ENCODE measurements at places on chromosomes 3 and 15.

GRCh38 chr3:171181907-171182690 lies 155.6 kb upstream of the SLC2A2 start:
- no peak for DNase-seq

DNA sequence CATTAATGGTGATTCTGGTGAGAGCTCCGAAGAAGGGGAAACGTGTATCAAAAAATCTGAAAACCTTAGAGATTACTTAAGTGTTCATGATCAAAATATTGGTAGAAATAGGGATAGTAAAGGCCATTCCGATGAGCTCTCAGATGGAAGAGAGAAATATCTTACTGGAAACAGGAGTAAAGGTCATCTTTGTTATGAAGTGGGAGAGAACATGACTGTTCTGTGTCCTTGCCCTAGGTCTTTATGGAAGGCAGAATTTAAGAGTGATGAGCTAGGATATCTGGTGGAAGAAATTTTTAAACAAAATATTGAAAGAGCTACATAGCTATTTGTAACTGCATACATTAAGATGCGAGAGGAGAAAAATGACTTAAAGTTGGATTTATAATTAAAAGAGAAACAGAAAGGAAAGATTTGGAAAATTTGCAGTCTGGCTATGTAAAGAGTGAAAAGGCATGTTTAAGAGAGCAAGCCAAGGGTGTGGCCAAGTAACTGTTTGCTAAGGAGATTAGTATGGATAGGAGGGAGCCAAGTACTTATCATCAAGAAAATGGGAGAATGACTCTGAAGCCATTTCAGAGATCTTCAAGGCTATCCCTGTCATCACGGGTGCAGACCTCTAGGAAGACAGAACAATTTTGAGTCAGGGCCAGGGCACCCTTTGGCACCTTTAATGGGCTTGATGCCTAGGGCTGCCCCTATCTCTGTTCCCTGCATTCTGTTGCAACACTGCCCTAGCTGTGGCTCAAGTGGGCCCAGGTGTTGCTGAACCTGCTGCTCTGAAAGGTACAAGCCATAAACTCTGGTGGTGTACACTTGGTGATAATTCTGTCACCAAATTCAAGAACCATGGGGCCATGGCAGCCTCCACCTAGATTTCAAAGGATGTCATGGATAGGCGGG lies 27.3 kb downstream of the SLMAP start:
- no peak for DNase-seq

- DNase-seq = no peak
Observed at GRCh38 chr15:101028321-101028720, 109.2 kb downstream of the LRRK1 start.

- no peak for DNase-seq
Observed at GRCh38 chr15:51647128-51647562, 24.6 kb upstream of the DMXL2 start.

DNA sequence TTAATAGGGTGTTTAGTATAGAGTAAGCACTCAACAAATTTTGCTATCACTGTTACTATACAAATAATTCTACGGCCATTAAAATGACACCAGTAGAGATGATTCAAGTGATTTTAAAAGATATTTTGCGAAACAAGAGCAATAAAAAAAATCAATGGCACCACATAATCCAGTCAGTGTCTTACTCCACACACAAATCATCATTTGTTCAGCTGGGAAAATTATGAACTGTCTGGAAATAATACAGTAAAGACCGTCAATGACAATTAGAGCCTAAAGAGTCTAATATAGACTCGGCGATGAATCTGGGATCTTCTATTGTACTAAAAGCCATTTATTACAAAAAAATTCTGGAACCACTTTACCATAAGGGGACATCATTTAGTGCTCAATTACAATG lies 270.5 kb downstream of the ARRDC4 start:
- no peak for DNase-seq

DNA sequence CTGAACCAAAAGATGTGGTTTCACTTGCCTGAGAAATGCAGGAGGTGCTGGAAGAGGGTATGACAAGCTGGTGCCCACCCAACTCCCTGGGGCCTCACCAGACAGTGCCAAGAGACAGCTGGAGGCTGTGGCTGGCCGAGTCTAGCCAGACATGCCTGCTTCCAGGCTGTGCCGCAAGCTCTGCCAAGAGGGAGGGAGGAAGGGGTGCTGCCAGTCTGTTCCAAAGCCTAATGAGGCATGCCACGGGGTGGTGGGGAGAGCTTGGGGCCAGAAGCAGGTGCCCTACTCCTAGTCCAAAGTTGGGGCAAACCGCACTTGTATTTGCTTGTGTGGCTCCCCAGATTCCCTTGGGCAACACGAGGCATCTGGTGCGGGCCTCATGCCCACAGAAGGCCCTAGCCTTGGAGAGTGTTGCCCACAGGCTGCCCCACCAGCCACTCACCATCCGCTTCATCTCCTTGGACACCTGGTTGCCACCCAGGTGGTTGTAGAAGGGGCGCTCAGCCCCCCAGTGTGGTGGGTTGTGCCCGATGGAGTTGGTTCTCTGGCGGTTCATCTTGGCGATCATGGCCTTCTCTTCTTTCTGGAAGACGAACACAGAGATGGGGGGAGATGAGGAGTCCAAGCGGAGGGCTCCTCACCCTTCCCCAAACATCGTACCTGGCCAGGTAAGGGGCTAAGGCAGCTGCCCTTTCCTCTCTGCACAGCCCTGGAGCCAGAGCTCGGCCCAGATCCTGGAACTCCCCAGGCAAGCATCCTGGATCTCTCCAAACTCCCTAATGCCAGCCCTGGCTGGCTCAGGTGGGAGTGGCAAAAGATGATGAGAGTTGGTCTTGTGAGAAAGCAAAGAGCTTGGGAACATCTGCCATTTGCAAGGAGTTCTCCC lies 123.4 kb downstream of the SEC22A start:
- DNase-seq = no peak
